ENCODE measurements at places on chromosomes 5 and 9.

DNA sequence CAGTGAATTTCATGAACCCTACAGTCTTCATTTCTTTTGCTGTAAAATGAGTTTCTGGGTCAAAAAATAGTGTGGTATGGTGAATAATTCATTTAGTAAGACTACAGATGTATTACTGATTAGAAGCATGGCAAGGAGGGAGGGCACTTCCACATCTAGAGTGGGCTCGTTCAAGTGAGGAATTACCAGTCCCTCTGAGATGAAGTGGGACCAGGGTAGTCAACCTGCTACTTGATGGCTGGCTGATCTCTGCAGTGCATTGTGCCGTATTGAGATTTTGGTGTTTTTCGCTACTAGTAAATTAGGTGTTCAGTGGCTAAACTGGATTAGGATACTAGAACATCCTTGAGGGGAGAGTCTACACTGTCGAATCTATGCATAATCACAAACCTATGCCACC is 10.8 kb downstream of the CDC37L1 start:
- DNase-seq, result no peak

DNA sequence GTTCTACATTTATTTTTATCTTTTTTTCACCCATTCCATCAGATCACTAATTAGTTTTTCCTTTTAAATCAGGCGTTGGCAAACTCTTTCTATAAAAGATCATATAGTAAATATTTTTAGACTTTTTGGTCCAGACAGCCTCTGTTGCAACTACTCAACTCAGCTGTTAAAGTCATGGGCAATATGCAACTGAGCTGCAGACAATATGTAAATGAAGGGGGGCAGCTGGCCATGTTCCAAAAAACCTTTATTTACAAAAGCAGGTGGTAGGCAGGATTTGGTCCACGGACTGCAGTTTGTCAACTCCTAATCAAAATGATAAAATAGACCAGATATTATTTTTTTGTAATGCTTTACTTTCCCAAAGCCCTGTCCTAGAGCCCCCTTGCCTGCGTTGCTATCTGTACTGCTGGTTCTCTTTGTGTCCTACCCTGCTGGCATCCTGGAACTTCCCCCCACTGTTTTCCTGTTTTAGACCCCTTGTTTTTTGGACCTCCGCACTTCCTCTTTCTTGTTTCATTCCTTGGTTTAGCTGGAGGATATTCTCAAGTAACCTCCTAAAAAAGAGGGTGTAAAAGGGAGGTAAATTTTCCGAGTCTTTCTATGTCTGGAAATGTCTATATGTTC is 24.7 kb upstream of the TNFSF8 start:
- no peak for DNase-seq

- no peak for DNase-seq
Measured at GRCh38 chr5:16593628-16594027, 23.2 kb downstream of the RETREG1 start.

DNA sequence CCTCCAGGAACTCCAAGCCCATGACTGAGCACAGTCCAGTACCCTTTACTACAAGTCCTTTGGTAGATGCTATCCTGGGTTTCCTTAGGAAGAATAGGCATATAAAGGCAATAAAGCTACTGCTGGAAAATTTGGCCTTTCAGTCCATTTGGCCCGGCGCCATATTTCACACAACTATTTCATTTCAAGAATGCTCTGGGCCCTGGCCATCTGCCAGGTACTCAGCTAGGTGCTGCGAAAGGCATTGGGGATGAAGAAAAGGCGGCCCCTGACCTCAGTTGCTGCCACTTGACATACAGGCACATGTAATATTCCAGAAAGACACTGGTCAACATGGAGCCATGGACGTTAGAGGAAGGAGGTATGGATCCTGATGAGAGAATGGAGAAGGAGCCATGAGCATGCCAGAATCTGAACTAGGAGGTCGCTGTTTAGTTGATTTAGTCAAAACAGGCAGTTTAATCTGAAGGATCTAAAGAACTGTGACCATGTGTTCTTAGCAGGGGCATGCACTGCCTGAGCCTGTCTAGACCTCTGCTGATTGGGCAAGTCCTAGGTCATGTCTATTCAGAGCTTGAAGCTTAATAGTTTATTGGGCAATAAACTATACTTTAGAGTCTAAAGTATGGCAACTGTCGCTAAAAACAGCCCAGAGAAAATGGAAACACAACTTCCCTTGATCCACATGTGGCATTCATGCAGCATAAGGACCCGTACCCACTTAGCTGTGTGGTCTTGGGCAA is 149.3 kb downstream of the MELK start:
- no peak for DNase-seq

DNA sequence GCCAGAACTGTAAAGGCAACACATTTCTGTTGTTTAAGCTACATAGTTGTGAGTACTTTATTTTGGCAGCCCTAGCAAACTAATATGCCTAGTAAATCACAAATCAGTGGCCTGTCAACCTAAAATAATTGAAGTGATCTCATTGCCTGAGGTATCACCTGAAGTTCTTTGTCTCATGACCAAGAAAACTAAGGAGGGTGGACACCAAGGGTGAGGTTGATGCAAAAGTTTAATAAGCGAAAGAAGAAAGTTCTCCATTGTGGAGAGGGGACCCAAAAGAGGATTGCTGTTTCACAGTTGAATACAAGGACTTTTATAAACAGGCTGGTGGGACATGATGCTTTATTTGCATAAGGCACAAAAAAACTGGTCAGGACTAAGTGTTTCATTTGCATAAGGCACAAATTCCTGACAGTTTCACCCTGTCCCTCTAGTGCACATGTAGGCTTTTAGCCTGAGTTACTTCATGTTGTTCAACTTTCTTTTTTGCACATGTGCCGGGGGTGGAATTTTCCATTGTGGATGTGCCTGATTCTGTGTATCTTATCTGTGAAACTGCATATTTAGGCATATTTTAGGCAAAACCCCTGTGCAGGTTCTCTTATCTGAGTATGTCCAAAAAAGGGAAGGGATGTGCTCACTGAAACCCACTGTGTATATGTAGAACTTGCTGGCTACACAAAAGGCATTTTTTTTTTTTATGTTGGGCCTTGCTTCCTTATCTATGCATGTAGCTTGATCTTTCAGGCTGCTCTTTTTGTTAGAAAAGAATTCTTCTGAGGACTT is 108.6 kb upstream of the RAI14 start:
- DNase-seq, result no peak

DNA sequence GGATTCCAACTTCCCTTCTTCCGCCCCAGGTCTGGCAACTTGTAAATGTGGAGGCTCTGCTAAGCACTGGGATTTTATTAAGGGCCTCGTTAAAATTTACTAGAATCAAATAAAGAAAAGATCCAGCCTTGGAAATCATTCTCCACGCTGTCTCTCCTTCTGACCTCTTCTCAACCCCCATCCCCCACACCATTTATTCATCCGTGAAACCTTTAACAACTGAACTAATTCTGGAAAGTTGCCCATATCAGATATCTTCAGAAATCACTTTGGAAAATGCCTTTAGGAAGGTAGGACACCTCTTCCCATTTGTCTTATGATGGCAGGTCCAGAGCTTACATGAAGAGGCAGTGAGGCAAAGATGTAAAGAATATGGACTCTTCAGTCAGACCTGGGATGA is 288.5 kb downstream of the SLIT3 start:
- no peak for DNase-seq

GRCh38 chr5:60809891-60810425 is 34.1 kb downstream of the ELOVL7 start:
- no peak for DNase-seq

DNA sequence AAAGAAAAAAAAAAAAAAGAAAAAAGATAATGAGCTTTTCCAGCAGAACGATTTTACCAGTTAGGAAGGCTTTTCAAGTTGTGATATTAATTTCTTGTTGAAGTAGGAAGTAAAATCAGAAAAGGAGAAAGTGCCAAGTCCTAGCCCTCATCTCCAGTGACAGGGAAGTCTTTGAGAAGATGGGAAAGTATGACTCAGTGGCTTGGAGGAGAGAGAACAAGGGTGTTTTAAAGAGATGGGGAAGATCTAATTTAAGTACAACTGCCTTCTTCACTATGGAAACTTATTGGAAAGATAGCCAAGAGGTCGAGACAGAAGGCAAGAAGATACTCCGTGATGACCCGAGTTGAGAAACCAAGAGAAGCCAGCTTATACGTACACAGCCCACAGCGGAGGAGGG is 22.6 kb downstream of the FGF1 start:
- no peak for DNase-seq

DNA sequence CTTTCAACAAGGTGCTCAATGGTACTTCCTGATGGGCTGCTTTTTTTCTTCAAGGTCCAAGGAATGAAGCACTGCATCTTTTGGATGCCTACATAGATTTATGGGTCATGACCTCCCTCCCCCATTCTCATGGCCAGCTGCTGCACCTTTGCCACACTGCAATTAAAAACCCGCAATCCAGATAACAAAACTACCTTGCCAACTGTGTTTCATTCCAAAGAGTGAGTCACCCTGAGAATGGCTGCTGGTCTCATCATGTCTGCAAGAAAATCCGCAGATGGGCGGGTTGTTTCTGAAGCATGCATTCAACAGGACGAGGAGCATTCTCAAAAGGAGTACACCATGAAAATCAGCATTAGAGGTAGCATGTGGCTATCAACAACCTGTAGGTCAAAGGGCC is 139.8 kb downstream of the ELAVL2 start:
- DNase-seq, result no peak
